ENCODE measurements at places on chromosomes 16 and 17. TPM values are rescaled to one million over a fixed set of nuclear protein-coding genes. Genes with fewer than 3 reads are reported as not detected.

Gene ZFP90
- total RNA-seq: 22.5 TPM

Gene KRT15
- 2,507 TPM for total RNA-seq

Gene KCNJ2
- total RNA-seq: 15.7 TPM

Gene WFIKKN1
- total RNA-seq: 12.6 TPM

GRCh38 chr16:3311496-3311895 lies 6.2 kb downstream of the ZNF75A start:
- no peak for DNase-seq
- peaks cover 64% of the 10 kb centered on the region for H3K36me3 ChIP-seq
- H3K27ac ChIP-seq: no peak overlapping the region
- no peaks in the 10 kb centered on the region for H3K27me3 ChIP-seq
- peaks cover under 1% of the 10 kb centered on the region for H3K4me1 ChIP-seq

DNA sequence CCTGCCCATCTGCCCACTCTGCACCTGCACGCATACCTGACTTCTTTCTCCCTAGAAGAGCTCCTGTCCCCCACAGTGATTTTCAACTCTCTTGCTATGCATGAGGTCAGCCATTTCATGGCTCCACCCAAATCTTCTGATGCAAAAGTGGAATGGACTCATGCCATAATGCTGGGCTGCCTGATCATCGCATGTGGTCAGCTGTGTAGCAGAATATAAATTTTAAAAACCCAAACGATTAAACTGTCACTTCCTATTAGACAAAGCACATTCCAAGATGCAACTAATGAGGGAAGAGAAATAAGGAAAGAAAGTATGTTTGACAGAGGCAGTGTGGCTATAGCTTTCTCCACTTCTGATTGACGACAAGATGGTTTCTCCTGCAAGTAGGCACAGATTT lies 26.1 kb downstream of the GRIN2A start:
- H3K4me3 ChIP-seq: no peak overlapping the region
- no peaks in the 10 kb centered on the region for H3K36me3 ChIP-seq
- no peak for DNase-seq
- H3K27ac ChIP-seq: no peak overlapping the region

GRCh38 chr16:81581107-81581506 lies 136.5 kb downstream of the CMIP start:
- H3K27ac ChIP-seq: peak overlapping the region; percentile 91
- DNase-seq: no peak
- H3K27me3 ChIP-seq: no peaks in the 10 kb centered on the region
- peaks cover 48% of the 10 kb centered on the region for H3K4me1 ChIP-seq
- no peak overlapping the region for H3K4me3 ChIP-seq

DNA sequence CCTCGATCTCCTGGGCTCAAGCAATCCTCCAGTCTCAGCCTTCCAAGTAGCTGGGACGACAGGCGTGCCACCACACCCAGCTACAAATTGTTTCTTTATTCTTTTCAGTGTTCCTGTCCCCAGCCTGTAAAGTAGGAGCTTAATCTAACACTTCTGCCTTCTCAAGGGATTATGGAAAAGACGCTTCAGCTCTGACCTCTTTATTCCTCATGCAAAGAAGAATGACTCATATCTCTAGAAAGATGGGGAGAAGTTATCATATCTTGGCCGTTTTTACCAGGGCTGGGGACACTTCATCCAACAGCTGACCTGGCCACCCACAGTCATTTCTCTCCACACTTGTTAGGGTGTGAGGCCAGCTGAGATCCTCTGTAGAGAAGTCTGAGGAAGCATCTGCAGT lies 172.6 kb downstream of the HAPSTR1 start:
- no peak for DNase-seq
- H3K27ac ChIP-seq: no peak overlapping the region
- H3K4me3 ChIP-seq: no peak overlapping the region
- no peaks in the 10 kb centered on the region for H3K36me3 ChIP-seq

GRCh38 chr17:65488665-65489064 lies 72.8 kb downstream of the AXIN2 start:
- DNase-seq: no peak
- no peaks in the 10 kb centered on the region for H3K36me3 ChIP-seq
- no peaks in the 10 kb centered on the region for H3K4me1 ChIP-seq
- H3K27ac ChIP-seq: no peak overlapping the region
- no peaks in the 10 kb centered on the region for H3K27me3 ChIP-seq
